ENCODE measurements at places on chromosomes 4 and X. TPM values are rescaled to one million over a fixed set of nuclear protein-coding genes. Genes with fewer than 3 reads are reported as not detected.

Gene MAGEA4
- total RNA-seq, result not detected

Gene RPL39
- 917 TPM for total RNA-seq

Gene ZNF711
- total RNA-seq, result 2.6 TPM

Gene NAT8L
- 0.40 TPM for total RNA-seq

Gene NBDY
- 61.4 TPM for total RNA-seq

Gene DMRTC1B
- total RNA-seq, result not detected

Gene PSAPL1
- not detected for total RNA-seq

Gene MAGEA9B
- not detected for total RNA-seq

Data from mucosa of gallbladder (tissue), 1 donor.